ENCODE measurements at places on chromosomes 16 and 17.
A peak's percentile ranks its signal among the peaks of the same experiment; 100 is the strongest.

DNA sequence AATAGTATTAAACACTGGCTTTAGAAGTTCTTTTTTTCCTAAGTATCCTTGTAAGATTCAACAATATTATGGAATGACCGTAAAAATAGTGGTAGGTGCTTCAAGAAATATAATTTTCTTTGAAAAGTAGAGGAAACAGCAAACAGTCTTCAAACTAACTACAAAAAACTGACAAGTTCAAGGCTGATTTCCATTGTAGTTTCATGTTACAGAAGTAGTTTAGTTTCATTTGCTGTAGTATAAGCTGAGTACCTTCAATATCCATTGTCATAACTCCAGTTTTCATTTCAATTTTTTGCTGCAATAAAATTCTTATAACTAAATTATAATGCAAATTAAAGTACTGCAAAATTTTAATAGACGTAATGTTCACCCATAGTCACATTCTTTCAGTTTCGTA is 19.3 kb downstream of the PHKB start:
- DNase-seq, result no peak

GRCh38 chr17:3959921-3960601 is 4.2 kb downstream of the ATP2A3 start:
- no peak for DNase-seq

- DNase-seq, result no peak
Observed at GRCh38 chr17:19904924-19905323, 37.2 kb upstream of the ULK2 start.

- no peak for DNase-seq
Observed at GRCh38 chr17:56038131-56038530, 115.1 kb upstream of the ANKFN1 start.

DNA sequence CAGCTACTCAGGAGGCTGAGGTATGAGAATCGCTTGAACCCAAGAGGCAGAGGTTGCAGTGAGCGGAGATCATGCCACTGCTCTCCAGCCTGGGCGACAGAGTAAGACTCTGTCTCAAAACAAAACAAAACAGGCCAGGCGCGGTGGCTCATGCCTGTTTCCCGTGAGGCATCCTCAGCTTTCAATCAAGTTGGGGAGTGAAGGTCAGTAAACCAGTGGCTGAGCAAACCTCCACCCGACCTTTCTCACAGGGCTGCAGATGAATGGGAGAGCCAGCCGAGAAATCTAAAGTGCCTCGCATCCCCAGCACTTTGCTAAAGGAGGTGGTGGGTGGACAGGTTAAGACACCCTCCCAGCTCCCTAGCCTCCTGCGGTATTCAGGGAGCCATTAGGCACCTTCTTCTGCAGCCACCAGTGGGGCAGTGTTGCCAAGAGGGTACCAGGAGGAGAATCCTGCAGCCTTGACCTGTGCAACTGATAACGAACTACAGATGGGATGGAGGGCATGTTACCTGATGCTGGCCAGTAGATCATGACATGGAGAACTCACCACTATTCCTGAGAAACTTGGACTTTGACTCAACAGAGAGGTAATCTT is 59.0 kb downstream of the KPNA2 start:
- DNase-seq, result no peak

- no peak for DNase-seq
Observed at GRCh38 chr16:85750827-85751697, at the start of gene C16orf74. C16orf74 (minus strand) TSS chr16:85751096; CDS start chr16:85735217, 15,879 bp downstream.

DNA sequence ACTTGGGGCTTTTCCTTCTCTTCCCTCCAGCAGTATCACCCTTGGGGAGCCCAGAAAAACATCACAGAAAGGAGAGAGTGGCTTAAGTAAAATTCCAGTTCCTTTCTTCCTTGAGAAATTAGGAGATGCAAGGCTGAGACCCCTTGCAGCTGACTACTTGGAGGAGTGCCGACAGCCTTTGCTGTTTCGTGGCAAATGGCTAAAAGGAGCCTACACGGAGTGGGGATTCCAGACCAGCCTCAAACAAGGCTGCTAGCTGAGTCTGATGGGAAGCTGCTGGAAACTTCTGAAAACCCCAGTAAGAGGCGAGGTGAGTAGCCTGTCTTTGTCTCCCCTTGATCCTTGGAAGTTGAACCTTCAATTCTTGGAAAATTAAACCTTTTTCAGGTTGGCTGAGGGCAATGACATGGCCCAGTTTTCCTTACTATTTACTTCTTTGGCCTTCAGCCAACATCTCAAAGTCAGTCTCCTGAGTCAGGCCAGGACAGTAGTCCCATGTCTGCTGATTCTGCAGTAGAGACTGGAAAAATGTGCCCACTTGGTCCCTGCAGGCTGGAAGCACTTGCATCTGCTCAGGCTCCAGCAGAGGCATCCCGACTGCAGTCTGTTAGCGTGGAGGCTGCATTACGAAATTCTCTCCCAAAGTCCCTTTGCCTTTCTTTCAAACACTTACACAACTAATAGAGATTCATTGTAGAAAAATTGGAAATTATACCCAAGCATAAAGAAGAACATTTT is 23.4 kb downstream of the SMIM36 start:
- DNase-seq, result no peak

DNA sequence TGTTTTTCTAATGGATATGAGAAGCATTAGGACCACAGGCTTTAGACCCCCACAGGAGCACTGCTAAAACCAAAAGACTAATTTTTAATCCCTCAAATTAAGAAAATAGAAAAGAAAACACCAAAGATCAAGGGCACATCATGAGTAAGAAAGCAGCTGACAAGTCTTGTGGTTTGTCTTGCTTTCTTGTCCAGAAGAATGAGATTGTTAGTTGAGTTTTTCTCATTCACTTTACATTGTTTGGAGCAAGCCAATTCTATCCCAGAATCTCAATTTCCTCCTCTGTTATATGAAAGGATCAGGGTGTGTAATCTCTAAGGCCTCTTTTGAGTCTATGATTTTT is 899.0 kb downstream of the KCNJ2 start:
- no peak for DNase-seq

DNA sequence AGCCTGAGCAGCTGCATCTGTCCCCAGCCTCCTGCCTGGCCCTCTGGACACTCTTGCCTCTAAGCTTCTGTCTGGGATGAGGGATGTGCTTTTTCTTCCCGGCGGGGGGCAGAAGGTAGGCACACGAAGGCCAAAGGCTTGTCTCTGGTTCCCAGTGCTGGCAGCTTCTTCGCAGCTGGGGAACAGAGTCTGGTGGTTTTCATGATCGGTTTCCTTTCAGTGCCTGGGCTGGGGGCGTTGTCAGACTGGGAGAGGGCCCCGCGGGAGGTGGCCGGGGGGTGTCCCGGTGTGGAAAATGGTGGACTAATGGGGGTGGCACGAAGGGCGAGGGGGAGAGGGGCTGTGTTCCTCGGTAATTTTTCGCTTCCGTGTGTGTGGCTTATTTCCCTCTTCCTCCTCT is 988 bp downstream of the RAP1GAP2 start:
- DNase-seq, result no peak

DNA sequence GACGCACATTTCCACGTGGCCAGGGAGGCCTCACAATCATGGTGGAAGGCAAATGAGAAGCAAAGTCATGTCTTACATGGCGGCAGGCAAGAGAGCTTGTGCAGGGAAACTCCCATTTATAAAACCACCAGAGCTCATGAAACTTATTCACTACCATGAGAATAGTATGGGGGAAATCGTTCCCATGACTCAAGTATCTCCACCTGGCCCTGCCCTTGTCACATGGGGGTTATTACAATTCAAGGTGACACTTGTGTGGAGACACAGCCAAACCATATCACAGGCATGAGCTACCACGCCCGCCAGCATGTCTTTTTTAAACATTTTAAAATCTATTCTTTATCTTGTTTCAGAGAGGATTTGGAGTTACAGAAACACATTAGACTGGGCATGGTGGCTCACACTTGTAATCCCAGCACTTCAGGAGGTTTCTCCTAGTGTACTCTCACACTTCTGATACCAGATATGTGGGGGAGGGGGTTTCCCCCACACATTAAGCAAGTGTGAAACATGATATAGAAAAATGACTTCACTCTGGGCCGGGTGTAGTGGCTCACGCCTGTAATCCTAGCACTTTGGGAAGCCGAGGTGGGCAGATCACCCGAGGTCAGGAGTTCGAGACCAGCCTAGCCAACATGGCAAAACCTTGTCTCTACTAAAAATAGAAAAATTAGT is 5.6 kb upstream of the ATMIN start:
- DNase-seq, result no peak

GRCh38 chr17:55717898-55718735 is 4.5 kb downstream of the TMEM100 start:
- DNase-seq, result peak; percentile 9

DNA sequence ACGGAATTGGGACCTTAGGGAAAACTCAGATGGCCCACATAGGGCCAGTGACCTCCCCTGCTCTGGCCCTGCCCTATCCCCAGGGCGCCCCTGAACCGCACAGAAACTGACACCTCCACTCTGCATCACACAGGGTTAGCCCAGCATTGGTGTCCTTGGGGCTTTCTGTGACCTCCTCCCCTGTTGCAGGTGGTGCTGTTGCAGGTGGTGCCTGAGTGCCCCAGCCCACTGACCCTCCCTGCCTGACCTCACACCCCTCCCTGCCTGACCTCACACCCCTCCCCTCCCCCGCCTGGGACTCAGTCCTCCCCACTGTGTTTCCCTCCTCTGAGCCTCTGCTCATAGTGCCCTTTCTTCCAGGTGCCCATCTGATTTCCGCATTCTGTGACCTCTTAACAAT is 21.4 kb downstream of the TNFRSF13B start:
- no peak for DNase-seq

GRCh38 chr17:44837196-44837595 is 7.1 kb upstream of the GJC1 start:
- DNase-seq, result no peak
